Muscle of arm (tissue), 14 donors: ENCODE measurements at places on chromosomes 6 and 20.
A peak's percentile ranks its signal among the peaks of the same experiment; 100 is the strongest.

- peak; percentile 93 for DNase-seq
Measured at GRCh38 chr20:62407221-62407992, at the start of gene CABLES2. CABLES2 (minus strand) TSS chr20:62407285; CDS start chr20:62407276, 9 bp downstream.

- DNase-seq: no peak
Measured at GRCh38 chr6:82889143-82889542, 176.5 kb downstream of the UBE3D start.

DNA sequence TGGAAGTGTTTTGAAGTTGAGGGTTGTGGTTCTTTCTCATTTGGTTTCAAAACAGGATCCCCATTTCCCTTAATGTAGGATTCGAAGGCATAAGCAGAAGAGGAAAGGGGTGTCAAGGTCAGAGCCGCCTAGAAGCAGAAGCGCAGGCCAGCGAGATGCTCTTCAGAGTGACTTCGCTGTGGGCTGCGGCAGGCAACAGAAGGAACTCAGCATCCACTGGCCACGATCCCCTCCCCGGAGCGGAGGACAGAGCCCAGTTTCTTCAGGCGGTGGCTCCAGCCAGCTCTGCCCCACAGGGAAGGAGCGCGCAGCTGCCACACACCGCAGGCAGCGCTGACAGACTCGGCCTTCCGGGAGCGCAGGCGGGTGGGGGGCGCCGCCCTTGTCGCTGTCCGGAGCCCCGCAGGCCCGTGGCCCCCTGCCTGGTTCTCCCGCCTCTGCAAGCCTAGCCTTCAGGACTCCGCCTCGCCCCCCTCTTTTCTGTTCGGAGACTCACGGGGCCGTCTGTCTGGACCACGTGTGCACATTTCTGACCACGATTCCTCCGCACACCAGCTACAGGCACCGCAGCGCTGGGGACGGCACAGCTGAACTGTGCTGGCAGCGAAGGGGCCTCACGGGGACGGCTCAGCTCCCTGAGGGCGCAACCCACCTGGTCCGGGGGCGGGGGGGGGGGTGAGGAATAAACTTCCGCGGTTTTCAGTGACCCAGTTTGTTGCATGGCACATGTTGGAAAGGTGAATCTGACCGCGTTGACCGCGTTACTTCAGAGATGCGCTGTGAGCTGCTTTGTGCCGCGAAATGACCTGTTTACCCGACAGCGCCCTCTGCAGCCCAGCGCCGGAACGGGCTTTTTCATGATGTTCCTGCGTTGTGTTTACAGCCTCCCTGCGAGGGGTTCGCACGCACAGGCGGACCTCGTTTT lies 26.1 kb downstream of the TTLL2 start:
- peak; percentile 63 for DNase-seq

- no peak for DNase-seq
Measured at GRCh38 chr6:126020305-126021050, 34.1 kb downstream of the TRMT11 start.

DNA sequence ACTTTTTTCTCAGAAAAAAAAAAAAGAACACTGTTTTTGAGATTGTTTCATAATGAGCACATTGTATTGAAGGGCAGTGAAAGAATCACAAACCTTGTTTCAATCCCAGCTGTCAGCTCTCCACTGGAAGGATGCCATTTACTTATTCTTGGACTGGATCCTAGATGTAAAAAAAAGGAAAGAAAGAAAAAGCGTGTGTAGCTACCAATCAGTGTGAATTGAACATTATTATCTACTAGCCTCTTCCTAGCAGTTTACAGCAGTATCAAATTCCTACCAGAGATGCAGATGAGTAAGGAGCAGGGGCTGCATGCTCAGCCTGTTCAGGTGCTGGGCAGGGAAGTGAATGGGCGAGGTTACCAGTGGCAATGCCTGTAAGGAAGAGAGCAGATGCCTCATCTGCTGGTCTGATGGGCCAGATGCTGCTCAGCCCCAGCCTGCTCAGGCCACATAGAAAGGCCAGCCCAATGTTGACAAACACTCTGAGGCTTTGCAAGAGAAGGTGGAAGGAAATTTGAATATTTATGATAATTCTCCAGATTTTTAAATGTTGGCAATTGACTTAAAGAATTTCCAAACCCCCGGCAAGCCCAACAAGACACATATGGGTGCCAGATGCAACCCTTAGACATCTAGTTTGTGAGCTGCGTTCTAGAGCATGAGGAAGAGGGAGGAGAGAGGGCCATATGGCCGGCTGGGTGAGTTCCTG lies 189.5 kb downstream of the IBTK start:
- peak; percentile 76 for DNase-seq

DNA sequence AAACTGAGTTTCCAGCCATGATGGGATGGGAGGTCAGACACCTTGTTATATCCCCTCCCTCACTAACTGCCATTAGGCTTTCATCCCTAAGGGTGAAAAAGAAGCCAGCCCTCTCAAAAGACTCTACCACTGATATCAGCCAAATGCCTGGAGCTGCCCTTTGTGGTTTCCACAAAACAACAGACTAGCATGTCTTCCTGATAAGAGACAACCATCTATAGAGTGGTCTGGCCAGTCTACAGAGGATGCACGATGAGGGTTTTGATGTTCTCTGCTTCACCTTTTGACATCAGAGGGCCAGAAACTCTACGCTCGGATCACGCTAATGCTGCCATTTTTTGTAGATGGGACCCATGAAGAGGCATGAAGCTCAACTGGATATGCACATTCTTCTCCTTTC lies 61.7 kb upstream of the ARHGAP18 start:
- no peak for DNase-seq

- DNase-seq: no peak
Measured at GRCh38 chr20:12594410-12595088, 414.2 kb upstream of the SPTLC3 start.

GRCh38 chr6:35505999-35506412 lies 6.7 kb downstream of the TULP1 start:
- DNase-seq: no peak

DNA sequence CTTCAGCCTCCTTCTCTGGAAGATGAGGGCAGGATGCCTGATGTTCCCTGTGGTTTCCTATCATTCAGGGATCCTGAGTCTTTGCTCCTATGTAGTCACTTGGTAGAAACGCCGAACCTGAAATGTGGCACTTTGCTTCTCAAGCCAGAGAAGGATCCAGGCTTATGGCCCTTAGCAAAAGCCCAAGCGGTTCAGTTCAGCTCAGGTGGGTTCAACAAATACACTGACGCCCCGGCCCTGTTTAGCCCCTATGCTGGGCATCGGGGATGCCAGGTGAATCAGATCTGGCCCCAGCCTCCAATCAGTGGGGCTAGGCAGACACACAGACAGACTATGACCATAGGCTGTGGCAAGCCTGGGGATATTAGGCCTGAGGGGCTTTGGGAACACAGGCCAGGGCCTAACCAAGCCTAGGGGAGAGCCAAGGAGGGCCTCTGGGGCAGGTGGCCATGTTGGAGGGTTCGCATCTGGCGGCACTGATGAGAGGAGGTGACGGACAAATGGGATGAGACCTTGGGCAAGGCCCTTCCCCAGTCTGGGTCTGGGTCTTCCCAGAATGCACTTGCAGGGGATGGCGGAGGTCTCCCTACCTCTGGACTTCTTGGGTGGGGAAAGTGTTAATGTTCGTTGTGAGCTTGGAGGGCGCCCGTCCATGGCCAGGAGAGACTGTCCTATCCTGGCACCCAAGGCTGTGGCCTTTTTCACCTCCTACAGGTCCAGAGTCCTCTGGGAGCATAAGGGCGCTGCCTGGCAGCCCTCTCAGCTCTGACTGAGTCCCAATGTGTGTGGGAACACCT lies 17.6 kb upstream of the SRC start:
- DNase-seq: no peak

GRCh38 chr6:12595161-12595811 lies 121.3 kb upstream of the PHACTR1 start:
- no peak for DNase-seq

GRCh38 chr6:34059136-34059731 lies 86.7 kb downstream of the GRM4 start:
- DNase-seq: no peak

DNA sequence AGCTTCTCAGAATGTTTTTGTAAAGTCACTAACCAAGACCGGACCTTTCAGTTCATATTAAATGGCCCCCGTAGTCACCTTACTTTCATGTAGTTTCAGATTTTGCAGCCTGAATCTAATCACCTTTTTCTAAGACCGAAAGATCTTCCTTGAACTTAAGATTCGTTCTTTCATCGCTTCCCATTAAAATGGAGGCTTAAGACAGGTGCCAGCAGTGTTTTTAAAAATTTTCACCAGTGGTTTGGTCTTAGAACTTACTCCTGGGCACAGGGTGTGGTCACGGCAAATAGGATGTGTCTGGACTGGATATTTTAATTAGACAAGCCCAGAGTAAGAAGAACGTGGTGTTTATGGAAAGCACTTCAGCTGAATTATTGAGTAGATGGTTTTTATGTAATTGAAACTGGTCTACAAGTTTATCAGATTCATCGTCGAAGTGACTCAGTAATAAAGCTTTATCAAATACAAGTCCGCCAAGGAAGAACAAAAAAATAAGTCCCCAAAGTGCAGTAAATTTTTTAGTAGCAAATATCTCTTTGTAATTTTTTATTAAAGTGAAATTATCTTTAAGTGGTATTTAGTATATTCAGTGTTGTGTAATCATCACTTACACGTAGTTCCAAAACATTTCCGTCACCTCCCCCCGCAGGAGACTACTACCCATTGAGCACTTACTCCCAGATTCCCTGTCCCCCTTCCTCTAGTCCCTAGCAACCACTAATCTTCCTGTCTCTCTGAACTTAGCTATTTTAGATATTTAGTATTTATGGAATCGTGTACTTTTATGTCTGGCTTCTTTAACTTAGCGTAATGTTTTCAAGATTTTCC lies 868 bp downstream of the SRSF3 start:
- DNase-seq: peak; percentile 66

GRCh38 chr20:40679184-40679583 lies 9.9 kb downstream of the MAFB start:
- no peak for DNase-seq

DNA sequence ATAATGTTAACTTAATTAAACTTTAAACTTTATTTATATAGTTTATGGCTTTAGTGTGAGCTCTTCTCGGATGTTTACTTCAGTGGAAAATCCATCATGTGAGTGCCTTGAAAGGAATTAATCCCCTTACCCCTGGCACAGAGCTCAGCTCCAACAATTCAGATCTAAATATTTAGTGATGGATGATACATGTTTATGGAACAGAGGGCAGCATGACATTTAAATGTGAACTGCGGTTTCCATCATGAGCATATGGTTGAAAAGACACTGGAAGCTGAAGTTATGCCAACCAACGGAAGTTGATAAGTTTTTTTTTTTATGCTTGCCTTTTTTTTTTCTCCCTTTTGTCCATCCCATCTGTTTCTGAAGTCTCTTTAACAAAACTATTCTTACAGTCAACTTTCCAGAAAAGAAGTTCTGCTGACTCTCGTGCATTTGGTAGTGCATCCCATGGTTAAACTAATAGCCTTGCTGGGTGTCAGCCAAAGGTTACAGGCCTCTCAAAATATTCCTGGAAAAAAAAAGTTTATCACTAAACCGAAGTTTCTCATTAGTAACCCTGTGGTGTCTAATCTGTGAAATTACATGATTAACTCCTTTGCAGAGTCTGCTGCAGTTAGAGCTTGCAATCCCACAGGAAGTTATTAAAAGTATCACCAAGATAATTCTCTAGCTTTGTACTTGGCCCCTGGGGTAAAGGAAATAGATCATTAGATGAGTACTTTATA lies 243.9 kb upstream of the TCF21 start:
- peak; percentile 68 for DNase-seq

- no peak for DNase-seq
Measured at GRCh38 chr6:57432157-57432556, 114.7 kb downstream of the PRIM2 start.
